Activated naive CD4-positive, alpha-beta T cell treated with anti-CD3 and anti-CD28 coated beads for 36 hours (primary cell): ENCODE measurements at places on chromosomes 2 and 18.

GRCh38 chr2:33090553-33091134 lies 143.9 kb downstream of the LTBP1 start:
- no peak for DNase-seq

DNA sequence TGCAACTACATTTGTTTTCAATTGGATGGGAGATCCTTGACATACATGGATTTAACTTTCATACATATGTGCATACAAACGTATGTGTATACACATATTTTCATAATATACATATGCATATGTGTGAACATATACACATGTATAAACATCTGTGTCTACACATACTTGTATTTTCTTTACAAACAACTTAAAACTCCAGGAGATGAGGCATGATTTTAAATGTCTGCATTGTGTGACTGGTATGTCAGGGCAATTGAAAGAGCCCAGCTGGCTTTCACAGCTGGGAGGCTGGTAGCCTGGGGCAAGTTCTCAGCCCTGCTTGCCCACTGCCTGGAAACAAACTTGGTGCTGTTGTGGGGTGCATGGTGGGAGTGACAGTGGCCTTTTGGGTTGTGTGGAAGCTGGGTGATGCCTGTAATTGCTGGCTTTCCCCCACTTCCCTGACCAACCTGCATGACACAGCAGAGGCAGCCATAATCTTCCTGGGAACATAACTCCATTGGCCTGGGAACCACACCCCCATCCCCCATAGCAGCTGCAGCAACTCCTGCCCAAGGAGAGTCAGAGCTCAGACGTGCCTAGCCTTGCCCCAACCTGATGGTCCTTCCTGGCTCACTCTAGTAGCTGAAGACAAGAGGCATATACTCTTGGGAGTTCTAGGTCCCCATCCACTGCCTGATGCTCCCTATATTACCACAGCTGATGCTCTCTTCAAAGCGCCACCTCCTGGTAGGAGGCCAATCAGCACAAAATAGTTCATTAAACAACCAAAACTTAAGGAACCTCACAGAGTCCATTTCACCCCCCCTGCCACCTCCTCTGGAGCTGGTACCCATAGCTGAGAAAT lies 158.3 kb downstream of the CERS6 start:
- DNase-seq = peak; percentile 27

DNA sequence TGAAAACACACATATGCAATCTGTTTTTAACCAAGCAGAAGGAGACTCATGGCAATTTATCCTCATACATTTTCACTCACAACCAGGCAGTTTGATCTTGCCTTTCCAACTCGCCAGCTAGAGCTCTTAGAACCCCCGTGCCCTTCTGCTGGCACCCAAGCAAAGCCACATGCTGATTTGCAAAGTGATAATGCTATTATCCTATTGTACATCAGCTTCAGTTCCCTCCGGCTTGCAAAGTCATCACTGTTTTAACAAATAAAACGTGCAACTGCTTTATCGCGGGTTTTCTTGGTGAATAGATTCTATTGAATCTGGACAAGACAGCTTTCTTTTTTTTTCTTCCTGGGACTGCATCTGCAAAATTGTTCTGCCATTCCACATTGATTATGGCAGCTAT lies 314.6 kb downstream of the LNPK start:
- no peak for DNase-seq

- DNase-seq = no peak
Measured at GRCh38 chr2:64799592-64800252, 146.0 kb upstream of the SERTAD2 start.

- DNase-seq = no peak
Measured at GRCh38 chr2:177589186-177589585, 196.6 kb downstream of the AGPS start.

DNA sequence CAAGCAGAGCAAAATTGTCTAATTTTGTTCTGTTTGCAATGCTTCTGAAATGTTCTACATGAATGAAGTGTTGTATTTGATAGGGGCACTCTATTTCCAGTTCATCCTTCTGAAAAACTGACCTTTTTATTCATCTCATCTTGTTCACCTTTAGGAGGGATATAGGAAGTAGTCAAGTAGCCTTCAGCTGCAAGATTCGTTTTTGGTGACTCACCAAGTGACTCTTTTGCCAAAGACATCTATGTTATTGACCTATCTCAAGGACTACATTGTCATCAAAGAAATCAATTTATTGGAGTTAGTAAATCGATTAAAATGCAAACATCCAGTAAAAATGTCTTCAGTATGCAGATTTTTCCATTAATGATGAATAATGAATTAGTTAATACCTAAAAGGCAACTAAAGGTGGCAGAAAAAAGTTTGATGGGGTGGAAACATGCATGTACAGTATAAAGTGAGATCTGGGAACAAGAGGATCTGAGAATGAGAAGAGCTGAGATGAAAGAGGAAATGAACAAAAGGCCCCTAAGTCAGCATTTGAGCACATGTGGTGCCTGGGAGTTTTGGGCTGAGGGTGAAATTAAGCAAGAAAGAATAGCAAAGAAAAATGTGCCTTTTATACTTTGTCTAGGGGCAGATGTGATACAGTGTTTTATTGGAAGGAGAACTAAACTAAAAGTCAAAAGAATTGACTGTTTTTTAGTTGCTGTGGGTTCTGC lies 255.1 kb upstream of the LINC00305 start:
- no peak for DNase-seq
